ENCODE measurements at places on chromosomes 6 and 20.

DNA sequence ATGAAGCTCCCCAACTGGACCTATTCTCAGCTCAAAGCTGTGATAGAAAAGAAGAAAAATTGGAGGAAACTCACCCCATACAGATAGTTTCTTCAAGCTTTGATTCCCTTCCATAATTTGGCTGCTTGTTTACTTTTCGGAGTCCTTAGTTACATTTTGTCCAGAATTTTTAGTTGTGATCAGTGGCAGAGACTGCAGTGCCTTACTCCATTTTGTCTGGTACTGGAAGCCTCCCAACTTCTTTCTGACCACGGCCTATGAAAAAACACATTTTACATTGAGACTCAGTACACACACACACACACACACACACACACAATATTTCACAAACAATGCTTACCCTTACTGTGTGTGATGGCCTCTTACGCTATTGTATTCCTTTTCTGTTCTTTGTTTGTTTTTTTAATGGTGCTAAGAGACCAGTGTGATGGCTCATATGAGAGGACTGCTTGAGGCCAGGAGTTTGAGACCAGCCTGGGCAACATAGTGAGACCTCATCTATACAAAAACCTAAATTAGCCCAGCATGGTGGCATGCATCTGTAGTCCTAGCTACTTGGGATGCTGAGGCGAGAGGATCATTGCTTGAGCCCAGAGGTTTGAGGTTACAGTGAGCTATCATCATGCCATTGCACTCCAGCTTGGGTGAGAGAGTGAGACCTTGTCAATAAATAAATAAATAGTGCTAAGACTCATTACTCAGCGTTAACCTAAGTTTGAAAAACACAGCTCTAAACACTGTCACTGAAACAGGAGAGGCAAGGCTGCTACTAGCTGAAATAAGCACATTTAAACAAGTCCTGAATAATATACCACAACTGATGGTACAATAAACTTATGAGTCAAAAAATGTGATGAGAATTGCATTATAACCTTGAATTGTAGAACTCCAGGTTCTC lies 13.8 kb upstream of the RNF8 start:
- DNase-seq = no peak

DNA sequence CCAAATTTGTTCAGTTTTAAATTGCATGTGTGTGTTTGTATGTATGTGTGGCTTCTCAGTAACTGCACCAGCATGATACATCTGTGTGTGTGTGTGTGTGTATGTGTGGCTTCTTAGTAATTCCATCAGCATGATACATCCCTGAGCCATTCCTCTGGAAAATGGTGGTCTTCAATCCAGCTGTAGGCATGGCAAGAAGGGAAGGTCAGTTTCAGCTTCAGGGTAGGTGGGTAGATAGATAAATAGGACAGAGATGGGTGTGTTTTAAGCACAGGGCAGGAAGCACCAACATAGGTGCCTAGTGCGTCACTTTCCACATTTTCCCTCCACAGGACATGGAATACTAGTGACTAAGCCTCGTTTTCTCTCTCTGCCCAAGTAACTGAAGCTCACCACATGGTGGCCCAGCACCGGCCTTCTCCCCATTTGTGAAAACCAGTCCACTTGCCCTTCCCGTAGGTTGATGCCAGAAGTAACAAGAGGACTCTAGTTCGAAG lies 82.9 kb downstream of the RPP40 start:
- DNase-seq = no peak

GRCh38 chr6:43454696-43455530 lies 435 bp downstream of the DLK2 start:
- peak; percentile 96 for DNase-seq

DNA sequence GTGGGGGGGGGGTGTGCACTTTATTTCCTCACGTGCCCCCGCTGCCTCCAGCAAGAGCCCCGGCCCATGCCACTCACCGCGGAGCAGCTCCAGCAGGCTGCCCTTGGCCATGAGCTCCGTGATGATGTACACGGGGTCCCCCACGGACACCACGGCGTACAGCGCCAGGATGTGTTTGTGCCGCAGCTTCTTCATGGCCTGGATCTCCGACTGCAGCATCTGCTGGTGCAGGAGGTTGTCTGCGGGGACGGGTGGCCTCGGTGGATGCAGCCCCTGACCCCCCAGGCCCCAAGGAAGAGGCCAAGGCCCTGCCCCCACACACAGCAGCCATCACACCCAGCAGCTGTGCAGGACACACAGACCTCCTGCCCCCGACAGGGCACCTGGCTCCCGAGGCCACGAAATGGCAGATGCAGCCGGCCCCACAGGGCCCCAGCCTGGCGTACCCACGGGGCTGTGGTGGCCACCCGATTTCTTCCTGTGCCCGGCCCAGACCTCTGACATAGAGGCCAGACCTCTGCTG lies 4.7 kb downstream of the PTK6 start:
- DNase-seq = no peak

DNA sequence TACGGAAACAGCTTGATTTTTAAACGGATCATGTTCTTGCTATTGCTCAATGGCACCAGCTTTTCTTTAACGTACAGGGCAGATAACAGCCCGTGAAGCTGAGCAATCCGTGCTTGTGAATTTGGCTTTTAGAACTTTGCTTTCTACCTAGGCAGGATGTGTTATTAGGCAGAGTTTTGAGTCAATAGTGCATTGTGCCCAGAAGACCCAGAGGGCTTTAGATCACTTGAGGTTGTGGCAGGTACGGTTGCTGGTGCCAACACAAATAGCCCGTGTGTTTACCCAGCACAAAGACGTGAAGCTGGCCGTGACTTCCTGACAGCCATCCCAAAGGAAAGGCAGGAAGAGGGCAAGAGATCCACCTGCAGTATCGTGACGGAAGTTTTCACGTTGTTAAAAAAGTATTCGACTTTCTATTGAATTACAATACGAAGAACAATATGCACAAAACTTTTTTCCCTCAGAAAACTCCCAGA lies 117.4 kb upstream of the FRMD1 start:
- DNase-seq = no peak

GRCh38 chr20:63881451-63882226 lies 13.3 kb upstream of the DNAJC5 start:
- no peak for DNase-seq

DNA sequence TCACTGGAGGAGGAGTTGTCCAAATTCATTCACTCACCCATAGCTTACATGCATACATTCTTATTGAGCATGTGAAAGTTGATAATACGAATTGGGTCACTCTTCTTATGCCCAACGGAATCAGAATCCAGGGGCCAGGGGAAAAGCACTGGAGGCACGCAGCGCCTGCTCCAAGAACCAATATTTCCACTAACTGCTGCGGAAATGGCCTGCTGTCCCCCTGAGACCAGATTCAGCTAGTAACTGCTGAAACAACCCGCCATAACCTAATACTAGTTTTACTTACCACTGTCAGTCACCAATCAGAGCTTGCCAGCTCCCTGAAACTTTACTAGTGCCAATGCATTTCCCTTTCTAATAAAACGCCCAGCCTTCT lies 641 bp upstream of the FKBP1A start:
- no peak for DNase-seq

- DNase-seq = peak; percentile 55
Measured at GRCh38 chr20:2273634-2274302, 22.0 kb upstream of the TGM3 start.

- DNase-seq = no peak
Measured at GRCh38 chr6:50890579-50890978, 71.9 kb downstream of the TFAP2B start.

GRCh38 chr6:84197708-84198107 lies 29.7 kb downstream of the CEP162 start:
- no peak for DNase-seq

DNA sequence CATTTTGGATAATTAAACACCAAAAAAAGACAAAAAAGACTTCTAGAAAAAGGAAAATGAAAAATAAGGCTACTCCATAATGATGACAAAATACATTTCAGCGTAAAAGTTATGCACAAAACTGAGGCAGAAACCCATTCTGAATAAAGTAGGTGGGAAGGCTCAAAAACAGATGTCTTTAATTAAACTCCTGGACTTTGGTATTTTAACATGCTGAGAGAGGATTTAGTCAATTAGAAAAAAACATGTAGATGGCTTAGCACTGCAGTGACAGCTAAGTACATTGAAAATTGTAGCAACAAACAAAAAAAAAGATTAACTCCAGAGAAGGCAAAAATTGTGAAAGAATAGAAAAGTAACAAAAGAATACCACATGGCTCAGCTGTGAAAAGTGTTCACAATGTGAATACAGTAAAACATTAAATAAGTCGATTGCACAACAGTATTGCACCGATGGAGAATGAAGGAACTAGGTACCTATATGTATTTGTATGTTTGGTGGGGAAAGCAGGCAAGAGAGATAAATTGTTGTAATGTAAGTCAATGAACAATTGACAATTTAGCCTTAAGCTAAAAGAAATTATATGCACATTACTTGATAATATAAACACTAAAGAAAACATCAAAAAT lies 59.5 kb downstream of the TBC1D32 start:
- no peak for DNase-seq

GRCh38 chr20:54237116-54237943 lies 29.4 kb downstream of the PFDN4 start:
- no peak for DNase-seq

- DNase-seq = no peak
Measured at GRCh38 chr20:59772373-59772705, 161.1 kb downstream of the SYCP2 start.

- no peak for DNase-seq
Measured at GRCh38 chr20:41467220-41467619, 100.6 kb upstream of the EMILIN3 start.

- DNase-seq = no peak
Measured at GRCh38 chr6:1315560-1316386, 3.9 kb downstream of the FOXQ1 start.

GRCh38 chr20:35199740-35200139 lies 26.8 kb upstream of the MMP24 start:
- no peak for DNase-seq

DNA sequence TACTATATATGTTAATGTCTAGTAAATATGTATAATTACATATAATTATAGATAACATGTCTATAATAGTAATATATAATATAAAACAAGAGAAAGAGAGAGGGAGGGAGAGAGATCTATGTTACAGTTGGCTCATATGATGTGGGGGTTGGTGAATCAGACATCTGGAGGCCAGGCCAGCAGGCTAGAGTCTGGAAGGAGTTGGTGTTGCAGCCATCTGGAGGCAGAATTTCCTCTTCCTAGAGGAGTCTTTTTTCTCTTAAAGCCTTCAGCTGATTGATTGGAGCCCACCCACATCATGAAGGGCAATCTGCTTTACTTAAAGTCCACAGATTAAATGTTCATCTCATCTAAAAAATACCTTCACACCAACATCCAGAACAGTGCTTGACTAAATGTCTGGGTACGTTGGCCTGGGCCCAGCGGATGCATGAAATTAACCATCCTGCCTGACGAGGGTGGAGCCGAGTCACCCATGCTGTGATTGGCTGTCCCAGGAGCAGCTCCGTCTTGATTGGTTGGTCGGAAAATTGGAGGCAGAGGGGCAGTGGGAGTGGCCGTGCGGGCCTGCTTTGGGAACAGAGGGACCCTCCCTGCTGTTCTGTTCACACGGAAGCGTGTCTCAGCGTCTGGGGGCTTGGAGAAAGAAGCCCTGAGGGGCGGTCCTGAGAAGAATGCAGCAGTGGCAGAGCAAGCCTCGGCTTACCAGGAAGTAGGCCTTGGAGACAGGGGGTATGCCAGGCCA lies 392.4 kb downstream of the QKI start:
- peak; percentile 87 for DNase-seq

DNA sequence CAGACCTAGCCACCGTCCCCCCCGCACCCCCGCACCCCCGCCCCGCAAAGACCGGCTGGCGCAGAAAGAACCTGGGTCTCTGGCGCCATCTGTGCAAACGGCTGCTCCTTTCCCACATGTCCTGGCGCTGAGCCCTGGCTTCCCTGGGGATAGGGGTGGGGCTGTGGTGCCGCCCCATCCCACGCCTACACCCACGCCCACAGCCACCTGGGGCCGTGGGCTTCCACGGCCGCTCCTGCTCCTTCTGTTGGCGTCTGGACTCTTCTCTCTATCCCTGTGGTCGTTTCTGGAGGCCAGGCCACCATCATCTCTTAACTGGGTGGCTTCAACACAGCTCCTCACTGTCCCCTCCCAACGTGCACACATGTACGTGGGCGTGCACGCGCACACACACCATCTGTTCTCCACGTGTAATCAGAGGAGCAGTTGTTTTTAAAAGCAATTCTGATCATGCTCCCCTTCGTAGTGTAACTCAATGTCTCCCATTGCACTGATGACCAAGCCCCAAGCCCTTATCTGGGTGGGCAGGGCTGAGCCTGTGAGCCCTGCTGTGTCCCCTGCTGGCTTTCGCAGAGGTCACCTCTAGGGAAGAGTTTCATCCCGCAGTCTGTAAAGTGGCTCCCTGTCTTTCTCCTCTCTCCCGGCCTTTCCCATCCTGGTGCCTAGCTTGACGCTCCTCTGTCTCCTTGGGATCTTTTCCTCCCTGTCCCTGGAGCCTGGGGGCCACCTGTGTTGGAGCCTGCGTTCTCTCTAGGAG lies 31.9 kb upstream of the FAM83D start:
- peak; percentile 54 for DNase-seq

DNA sequence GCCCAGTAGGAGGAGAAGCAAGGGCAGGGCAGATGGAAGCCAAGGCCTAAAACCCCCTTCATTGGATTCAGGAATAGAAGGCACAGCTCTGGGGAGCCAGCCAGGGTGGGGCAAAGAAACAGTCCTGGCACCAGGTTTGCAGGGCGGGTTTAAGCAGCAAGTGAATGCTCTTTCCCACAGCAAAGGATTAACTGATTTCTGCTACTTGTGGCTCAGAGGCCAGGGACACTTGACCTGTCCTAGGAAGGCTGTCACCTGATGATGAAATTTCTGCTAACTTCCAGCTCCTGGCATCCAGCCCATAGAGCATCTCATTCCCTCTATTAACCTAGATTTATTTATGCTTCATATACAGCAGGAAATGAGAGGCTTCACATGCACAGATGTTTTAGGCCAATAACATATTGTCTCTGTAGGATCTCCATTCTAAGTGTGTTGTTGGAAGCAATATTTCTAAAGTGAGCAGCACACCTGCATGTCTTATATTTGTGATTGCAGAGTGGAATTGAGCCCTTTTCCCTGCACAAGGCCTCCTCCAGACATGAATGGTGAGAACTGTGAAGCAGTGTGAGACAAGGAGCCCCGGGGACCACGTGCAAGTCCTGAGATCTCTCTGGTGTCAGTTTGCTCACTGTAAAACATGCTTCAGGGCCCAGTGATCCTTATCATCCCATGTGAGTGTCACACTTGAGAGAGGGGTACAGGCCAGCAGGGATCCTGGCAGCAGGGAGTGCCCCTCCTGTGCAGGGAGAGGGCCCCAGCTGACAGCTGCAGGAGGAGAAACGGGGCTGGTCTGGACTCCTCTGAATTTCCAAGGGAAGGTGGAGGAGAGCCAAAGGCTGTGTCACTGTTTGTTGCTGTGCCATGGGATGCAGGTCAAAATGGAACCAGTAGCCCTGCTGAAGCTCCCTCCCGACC lies 41.1 kb upstream of the CST5 start:
- peak; percentile 19 for DNase-seq

- DNase-seq = no peak
Measured at GRCh38 chr6:5624256-5624655, 362.9 kb downstream of the FARS2 start.
